Cerebellum (tissue), 4 donors: ENCODE measurements at places on chromosomes 11 and 22. TPM values are rescaled to one million over a fixed set of nuclear protein-coding genes. Genes with fewer than 3 reads are reported as not detected.
A peak's percentile ranks its signal among the peaks of the same experiment; 100 is the strongest.

The TYMP gene
- 2.3 TPM for total RNA-seq

The LIF gene
- 0.09 TPM for total RNA-seq

The PLEKHB1 gene
- total RNA-seq = 7.4 TPM

The BIRC3 gene
- total RNA-seq = 1.1 TPM

The RBFOX2 gene
- total RNA-seq = 397 TPM

The SPTBN2 gene
- 93.8 TPM for total RNA-seq

The ST14 gene
- 0.54 TPM for total RNA-seq

The KLHL35 gene
- total RNA-seq = 17.0 TPM

The SLC22A25 gene
- not detected for total RNA-seq

The LRP4 gene
- 21.2 TPM for total RNA-seq

The OR10D3 gene
- total RNA-seq = not detected

The KRTAP5-9 gene
- total RNA-seq = not detected

The OR56B1 gene
- not detected for total RNA-seq

The HTR3A gene
- total RNA-seq = not detected

The USH1C gene
- total RNA-seq = 0.27 TPM

The RASGRP2 gene
- 17.5 TPM for total RNA-seq

The ATG16L2 gene
- 5.7 TPM for total RNA-seq

DNA sequence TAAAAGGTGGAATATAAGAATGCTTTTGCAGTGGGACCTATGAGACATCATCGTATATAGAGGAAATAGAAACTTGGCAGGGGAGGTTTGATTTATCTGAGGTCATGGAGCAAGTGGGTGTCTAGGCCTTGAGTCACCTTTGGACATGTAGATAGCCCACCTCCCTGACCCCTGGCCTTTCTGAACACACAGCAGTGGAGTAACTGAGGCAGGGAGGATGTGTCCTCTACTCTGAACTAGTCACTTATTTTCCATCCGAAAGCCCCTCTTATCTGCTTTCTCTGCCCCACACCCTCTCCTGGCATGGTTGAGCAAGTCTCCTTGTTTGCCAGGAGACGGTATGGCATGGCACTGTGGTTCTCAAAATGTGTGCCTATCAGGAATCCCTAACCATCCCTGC lies 7.9 kb downstream of the CD82 start:
- no peak for DNase-seq

DNA sequence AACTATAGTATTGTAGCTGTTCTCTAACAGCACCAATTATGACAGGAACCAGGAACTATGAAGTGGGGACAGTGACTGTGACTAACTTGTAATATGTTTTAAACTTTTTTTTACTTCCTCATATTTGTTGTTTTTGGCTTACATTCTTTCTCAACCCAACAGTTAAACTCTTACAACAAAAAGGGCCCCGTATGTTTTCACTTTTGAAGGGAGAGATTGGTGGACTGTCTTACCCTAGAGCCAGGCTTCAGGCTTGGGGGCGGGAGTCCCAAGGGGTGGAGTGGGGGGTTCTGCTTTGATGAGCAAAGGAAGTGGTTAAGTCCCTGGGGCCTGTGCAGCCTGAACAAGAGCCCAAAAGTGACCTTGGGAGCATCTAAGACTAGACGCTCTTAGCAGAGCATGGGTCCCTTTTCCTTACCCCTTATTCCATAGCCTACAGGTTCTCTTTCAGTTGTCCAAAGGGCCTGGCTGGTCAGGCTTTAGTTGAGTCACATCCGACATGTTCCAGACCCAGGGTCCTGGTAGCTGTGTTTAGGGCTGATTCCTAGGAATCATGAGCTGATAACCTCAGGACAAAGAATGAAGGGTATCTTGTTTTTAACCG lies 38.8 kb downstream of the STIM1 start:
- DNase-seq = no peak

DNA sequence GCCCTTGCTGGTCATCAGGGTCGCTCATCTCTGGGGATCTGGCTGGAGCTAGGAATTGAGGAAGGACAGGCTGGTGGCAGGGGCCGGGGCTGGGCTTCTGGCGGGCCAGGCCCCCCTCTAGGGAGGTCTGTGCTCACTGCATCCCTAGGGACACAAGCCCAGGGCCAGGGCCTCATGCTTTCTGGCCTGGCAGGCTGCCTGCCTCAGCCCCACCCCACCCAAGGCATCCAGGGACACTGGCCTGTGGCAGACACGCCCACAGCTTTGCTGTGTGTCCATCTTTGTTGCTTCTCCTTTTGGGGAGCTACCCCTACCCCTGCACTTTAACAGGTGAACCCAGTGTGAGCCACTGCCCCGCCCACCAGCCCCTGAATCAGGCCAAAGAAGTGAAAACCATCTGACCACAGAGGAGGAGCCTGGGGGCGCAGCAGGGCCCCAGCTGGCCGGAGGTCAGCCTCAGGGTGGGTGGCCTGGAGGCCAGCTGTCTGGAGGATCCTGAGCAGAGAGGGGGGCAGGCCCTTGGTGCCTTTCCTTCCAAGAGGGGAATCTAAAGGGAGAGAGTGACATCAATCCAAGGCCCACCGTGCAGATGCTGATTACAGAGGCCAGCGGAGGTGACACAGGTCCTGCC lies 26.8 kb upstream of the CELSR1 start:
- DNase-seq = no peak

- DNase-seq = no peak
These were observed 42.2 kb downstream of the USP28 start for GRCh38 chr11:113833151-113833550.

- DNase-seq = no peak
These were observed 27.1 kb downstream of the HPS5 start for GRCh38 chr11:18294862-18295261.

GRCh38 chr11:14676068-14676467 lies 32.5 kb downstream of the PDE3B start:
- DNase-seq = no peak

- no peak for DNase-seq
These were observed 327.4 kb downstream of the BUD13 start for GRCh38 chr11:116445108-116446047.

- no peak for DNase-seq
These were observed 6.5 kb downstream of the VSTM5 start for GRCh38 chr11:93843906-93844305.

DNA sequence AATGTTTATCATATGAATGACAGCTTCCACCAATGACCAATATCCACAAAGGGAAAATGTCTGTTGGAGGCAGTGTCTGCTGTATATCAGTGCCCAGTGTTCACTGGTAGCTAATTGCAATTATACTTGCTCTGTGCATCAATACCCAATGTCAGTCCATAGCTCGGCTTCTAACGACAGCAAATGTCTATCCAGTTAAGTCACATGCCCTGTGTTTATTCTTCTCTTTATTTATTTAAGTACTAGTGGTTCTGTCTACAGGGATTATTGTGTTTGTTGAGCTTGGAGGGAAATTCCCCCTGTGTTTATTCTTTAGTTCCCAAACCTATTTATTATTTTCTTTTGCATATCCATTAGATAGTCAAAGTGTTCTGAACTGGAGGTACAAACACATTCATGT lies 18.6 kb downstream of the TSKU start:
- DNase-seq = no peak

DNA sequence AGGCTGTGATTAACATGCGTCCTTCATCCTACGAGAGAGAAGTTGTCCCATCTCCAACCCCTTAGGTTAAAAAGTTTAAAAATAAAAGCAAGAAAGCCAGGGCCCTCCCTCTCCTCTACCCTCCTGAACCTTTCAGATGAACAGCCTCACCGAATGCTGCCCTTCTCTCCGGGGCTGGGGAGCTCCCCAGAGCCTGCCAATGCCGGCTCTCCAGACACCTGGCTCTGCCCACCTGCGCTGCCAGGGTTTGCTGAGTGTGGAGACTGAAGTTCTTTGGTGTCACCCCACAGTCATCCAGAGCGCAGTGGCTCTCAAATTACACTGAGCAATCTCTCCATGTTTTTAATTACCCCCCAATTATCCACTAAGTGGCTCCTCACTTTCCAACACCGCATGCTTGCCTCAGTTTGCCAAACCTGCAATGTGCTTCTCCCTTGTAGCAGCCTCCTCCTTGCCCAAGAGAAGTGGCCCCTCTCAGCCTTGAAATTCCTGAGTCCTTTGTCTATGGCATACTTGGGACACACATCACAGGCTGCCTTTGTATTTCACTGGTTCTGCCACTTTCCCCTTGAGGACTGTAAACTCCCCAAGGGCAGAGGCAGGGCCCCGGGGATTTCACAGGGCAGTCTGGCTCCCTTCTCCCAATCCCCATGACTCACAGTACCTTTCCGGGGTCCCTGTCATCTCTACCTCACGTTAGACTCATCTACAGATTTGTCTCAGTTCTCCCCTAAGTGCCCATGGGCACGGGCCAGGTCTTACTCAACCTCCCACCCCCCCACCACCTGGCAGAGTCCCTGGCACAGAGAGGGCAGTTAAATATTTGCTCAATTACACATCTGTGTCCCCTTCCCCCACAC lies 2.0 kb downstream of the MYH9 start:
- DNase-seq = peak; percentile 48

- DNase-seq = no peak
These were observed 34.9 kb downstream of the WBP2NL start for GRCh38 chr22:42033263-42034181.

DNA sequence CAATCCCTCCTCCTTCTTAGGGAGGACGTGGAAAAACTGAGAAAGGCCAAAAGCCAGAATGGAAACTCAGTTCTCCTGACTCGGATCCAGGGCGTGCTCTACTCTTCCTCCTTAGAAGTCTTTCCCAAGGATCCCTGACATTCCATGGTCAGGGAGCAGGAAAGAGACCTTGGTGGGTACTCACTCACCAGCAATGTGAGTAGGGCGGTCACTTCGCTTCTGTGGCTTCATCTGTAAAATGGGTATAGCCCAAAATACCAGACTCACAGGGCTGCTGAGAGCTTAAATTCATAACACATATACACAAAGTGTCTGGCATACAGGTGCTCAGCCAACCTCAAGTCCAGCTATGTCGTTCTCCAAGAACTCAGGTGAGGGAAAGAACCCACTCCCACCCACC lies 629 bp upstream of the KCTD17 start:
- DNase-seq = no peak

DNA sequence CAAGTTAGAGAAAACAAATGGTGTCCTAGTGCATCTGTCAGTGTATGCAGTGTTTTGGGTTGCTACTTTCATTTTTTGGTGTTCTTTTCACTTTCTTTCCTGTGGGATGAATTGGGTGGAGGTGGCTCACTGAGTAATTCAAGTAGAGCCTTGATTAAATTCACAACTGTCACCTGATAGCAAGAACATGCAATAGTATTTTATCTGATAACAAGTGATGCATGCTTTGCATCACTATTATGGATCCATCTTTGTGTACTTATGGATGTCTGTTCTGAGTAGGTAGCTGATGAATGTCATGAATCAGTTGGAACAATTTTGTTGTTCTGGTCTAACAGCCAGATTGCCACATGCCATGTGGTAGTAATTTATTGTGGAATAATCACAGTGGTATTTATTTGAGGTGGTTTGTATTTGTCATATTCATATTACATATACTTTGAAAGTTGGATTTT lies 87.5 kb downstream of the DDX10 start:
- DNase-seq = no peak

DNA sequence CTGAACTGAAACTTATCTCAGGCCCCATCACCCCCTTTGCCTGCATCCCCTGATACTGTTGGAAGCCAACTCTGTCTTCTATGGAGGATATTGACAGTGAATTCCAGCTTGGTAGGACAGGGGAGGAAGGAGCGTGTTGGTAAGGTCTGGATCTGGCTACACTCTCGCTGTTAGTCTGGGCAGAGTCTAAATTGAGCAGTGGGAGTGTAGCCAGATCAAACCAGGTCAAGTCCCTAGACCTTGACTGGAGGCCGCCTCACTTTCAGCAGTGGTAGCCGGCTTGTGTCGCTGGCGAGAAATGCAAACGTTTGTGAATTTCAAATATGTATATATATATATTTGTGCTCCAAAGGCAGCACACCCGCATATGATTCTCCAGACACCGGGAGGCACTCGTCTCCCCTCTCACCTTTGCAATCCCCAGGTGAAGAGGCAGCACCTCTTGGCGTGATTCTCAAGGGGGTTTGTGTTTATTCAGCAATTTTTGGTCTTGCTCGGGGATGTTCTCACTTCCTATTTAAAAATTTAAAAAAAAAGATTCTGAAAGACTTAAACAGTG lies 26.7 kb downstream of the DHCR7 start:
- DNase-seq = no peak

DNA sequence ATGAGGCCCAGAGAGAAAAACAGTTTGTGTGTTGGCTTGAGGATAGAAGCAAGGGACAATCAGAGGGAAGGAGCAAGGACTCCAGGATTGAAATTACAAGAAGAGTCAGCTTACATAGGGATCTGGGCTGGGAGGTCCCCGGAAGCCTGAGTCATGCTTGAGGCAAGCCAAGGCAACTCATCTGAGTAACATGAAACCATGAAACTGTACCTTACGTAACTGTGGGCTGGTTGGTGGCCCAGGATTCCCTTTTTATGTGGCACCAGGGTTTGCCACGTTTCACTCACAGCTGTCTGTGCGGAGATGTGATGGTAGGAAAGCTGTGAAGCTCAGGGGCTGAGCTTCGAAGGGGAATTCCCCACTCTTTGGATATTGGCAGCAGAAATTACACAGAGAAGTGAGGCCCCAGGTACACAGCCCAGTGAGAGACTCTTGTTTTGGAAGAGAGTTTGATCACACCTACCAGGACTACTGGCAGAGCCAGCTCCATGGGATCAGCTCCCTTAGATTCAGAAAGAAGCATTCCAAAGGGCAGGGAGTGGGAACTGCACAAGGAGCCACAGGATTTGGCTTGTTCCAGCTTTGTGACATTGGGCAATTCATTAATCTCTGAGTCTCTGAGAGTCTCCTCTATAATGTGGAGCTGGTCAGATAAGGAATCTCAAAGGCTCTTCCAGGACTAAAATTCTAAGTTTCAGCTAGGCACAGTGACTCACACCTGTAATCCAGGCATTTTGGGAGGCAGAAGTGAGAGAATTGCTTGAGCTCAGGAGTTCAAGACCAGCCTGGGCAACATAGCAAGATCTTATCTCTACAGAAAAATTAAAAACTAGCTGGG lies 7.8 kb downstream of the SLC5A1 start:
- DNase-seq = no peak

DNA sequence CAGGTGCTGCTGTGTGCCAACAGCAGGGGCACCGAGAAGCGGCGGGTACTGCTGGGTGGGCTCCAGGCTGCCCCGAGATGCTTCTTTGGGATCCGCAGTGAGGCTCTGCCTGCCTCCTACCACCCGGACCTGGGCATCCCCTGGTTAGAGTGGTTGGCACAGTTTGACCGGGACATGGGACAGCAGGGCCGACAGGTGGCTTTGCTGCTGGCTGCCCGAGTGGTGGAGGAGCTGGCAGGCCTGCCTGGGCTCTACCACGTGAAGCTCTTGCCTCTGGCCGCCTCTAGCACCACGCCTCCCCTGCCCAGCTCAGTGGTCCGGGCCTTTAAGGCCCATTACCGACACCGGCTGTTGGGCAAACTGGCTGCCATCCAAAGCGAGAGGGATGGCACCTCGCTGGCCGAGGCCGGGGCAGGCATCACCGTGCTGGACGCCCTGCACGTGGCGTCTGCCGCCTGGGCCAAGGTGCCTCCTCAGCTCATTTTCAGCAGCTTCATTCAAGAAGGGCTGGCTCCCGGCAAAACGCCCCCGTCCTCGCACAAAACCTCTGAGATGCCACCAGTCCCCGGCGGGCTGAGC lies 1.9 kb downstream of the TIGD3 start:
- DNase-seq = peak; percentile 88

- DNase-seq = peak; percentile 46
These were observed 13.6 kb downstream of the NPTXR start for GRCh38 chr22:38830026-38830844.

- DNase-seq = peak; percentile 82
These were observed at the start of gene AMOTL1 for GRCh38 chr11:94767701-94768601. Gene AMOTL1, plus strand, starts transcription at chr11:94768356. Its CDS starts 156 bp downstream, at chr11:94768512.
